A549 treated with Hydrocortisone at 1 μM for 4 hours (cell line): ENCODE measurements at places on chromosomes 5 and 9. TPM values are rescaled to one million over a fixed set of nuclear protein-coding genes. Genes with fewer than 3 reads are reported as not detected.

The OMD gene
- total RNA-seq: not detected in 5 replicates

The LCN15 gene
- 0.03 to 0.13 TPM in 2 of 5 replicates, not detected in the others for total RNA-seq

The DHX29 gene
- total RNA-seq: 20.3 to 27.7 TPM (median 22.4 TPM) in 5 replicates

The MPDZ gene
- total RNA-seq: 8.9 to 15.1 TPM (median 10.3 TPM) in 5 replicates

The PCDHB2 gene
- 3.1 to 3.9 TPM (median 3.4 TPM) in 5 replicates for total RNA-seq

The ANKRD31 gene
- 0.03 to 0.07 TPM (median 0.05 TPM) in 5 replicates for total RNA-seq

The KIAA1958 gene
- 1.3 to 2.6 TPM (median 2.1 TPM) in 5 replicates for total RNA-seq

The OBP2B gene
- total RNA-seq: not detected in 5 replicates

The CDX1 gene
- not detected in 5 replicates for total RNA-seq

The SPATA31D4 gene
- not detected in 5 replicates for total RNA-seq

The TNC gene
- 0.42 to 1.8 TPM (median 0.87 TPM) in 5 replicates for total RNA-seq

The SOHLH1 gene
- total RNA-seq: 0.09 to 0.12 TPM in 2 of 5 replicates, not detected in the others

The CDKN2A gene
- not detected in 5 replicates for total RNA-seq

The CATSPER3 gene
- total RNA-seq: 0.22 to 0.56 TPM (median 0.34 TPM) in 5 replicates

The SLC6A19 gene
- total RNA-seq: 0.33 to 0.40 TPM (median 0.37 TPM) in 5 replicates

The FSD1L gene
- 2.9 to 4.6 TPM (median 4.0 TPM) in 5 replicates for total RNA-seq

The PIP5K1B gene
- total RNA-seq: not detected in 5 replicates

The GRXCR2 gene
- not detected in 5 replicates for total RNA-seq

The GMCL2 gene
- total RNA-seq: not detected in 5 replicates

The UAP1L1 gene
- total RNA-seq: 10.8 to 13.9 TPM (median 11.0 TPM) in 5 replicates

The PCDHA12 gene
- 2.7 to 3.6 TPM (median 2.8 TPM) in 5 replicates for total RNA-seq

The LTC4S gene
- 0.31 TPM in 1 of 5 replicates, not detected in the others for total RNA-seq

The SLC6A7 gene
- total RNA-seq: 0.02 TPM in 1 of 5 replicates, not detected in the others

The IL3 gene
- not detected in 5 replicates for total RNA-seq

The NREP gene
- 1.9 to 3.7 TPM (median 3.3 TPM) in 5 replicates for total RNA-seq

The RNF183 gene
- not detected in 5 replicates for total RNA-seq

The DIRAS2 gene
- 0.01 to 0.02 TPM in 2 of 5 replicates, not detected in the others for total RNA-seq

The UBE2D2 gene
- total RNA-seq: 124 to 176 TPM (median 169 TPM) in 5 replicates

The SLC25A46 gene
- 25.5 to 34.8 TPM (median 29.5 TPM) in 5 replicates for total RNA-seq

The RGS7BP gene
- not detected in 5 replicates for total RNA-seq

The ZNF366 gene
- total RNA-seq: not detected in 5 replicates

The DOK3 gene
- total RNA-seq: 2.7 to 6.1 TPM (median 3.8 TPM) in 5 replicates

The MLANA gene
- not detected in 5 replicates for total RNA-seq

The LRRC19 gene
- total RNA-seq: not detected in 5 replicates

The LHX2 gene
- 3.5 to 4.9 TPM (median 4.7 TPM) in 5 replicates for total RNA-seq

The ENTREP1 gene
- 0.52 to 0.84 TPM (median 0.76 TPM) in 5 replicates for total RNA-seq

The PLAC8L1 gene
- total RNA-seq: 0.20 to 0.40 TPM (median 0.22 TPM) in 5 replicates

The SPATA31A3 gene
- total RNA-seq: not detected in 5 replicates

The BTNL9 gene
- 0.74 to 1.1 TPM (median 0.77 TPM) in 5 replicates for total RNA-seq

The AMBP gene
- total RNA-seq: 6.3 to 8.7 TPM (median 7.8 TPM) in 5 replicates

The PRUNE2 gene
- 0.02 to 0.12 TPM (median 0.07 TPM) in 4 of 5 replicates, not detected in the other for total RNA-seq

The NR6A1 gene
- 1.4 to 2.0 TPM (median 1.8 TPM) in 5 replicates for total RNA-seq

The PAIP1 gene
- total RNA-seq: 105 to 121 TPM (median 109 TPM) in 5 replicates

The PCDHGA10 gene
- total RNA-seq: 0.02 to 0.03 TPM (median 0.02 TPM) in 3 of 5 replicates, not detected in the others

The FOXD4L5 gene
- 0.03 TPM in 3 of 5 replicates, not detected in the others for total RNA-seq

The TMEM215 gene
- 0.02 TPM in 1 of 5 replicates, not detected in the others for total RNA-seq

The DAB2IP gene
- total RNA-seq: 9.3 to 12.9 TPM (median 12.4 TPM) in 5 replicates

The TPRN gene
- total RNA-seq: 9.2 to 11.6 TPM (median 10.2 TPM) in 5 replicates

The RC3H2 gene
- 15.6 to 22.7 TPM (median 21.2 TPM) in 5 replicates for total RNA-seq

The TMEM174 gene
- not detected in 5 replicates for total RNA-seq

The IFNB1 gene
- not detected in 5 replicates for total RNA-seq
